ENCODE measurements at places on chromosomes 7 and 10.
A peak's percentile ranks its signal among the peaks of the same experiment; 100 is the strongest.

GRCh38 chr7:2604608-2605174, 27.1 kb upstream of the TTYH3 start:
- peak; percentile 89 for DNase-seq

- no peak for DNase-seq
These were observed 46.1 kb downstream of the EBF3 start for GRCh38 chr10:129917936-129918335.

DNA sequence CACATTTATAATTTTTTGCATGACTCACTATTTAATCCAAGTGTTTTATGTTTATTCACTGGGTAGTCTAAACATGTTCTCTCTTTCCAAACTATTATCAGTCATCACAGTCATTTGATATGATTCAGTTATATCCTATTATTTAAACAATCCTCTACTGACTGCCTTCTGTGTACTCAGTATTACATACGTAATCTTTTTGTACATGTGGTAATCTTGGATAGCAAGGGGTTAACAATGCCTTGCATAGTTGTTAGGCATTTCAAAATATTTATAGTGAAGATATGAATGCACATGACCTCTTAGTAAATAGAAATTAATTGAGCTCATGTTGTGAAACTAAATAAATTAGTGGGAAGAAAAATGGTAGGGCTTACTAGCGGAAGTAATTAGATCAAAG, 379.4 kb upstream of the KIAA1217 start:
- no peak for DNase-seq

- no peak for DNase-seq
These were observed 63.8 kb upstream of the NMT2 start for GRCh38 chr10:15232279-15232678.

GRCh38 chr10:22649994-22650393, 64.4 kb downstream of the PIP4K2A start:
- no peak for DNase-seq

GRCh38 chr7:91473619-91474018, 209.4 kb downstream of the FZD1 start:
- DNase-seq: no peak

DNA sequence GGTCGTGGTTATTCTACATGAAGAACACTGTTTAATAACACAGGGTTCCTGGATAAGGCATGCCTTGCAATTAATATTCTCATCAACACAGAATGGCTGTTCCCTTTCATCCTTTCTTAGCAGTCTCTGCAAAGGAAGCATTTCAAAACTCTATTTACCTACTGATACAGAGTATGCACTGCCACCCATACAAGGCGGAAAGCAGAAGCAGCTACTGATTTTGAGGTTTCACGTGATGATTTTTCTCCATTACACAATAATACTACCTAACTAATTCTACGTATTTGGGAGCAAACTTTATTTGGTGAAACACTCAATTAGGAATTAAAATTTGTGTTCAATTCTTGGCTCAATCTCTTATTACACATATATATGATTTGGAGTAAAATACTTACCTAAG, 43.0 kb upstream of the COL1A2 start:
- no peak for DNase-seq

- DNase-seq: no peak
These were observed 371.8 kb downstream of the MDFIC start for GRCh38 chr7:115293628-115294240.

DNA sequence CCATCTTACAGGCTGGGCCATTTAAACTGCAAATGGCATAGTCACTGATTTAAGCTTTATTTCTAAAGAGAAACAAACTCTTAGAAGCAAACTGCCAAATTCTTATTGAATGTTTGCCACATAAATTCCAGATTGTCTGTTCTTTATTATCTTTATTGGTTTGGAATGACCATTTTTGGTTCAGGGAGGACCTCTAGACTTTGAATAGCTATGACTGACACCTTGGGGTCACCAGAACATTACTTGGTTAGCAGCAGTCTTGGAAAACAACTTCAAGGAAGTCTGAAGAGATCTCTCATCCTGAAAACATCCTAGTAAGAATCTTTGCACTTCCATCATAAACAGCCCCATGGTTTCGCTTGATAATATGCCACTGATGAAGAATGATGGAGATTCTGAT, 197.1 kb downstream of the SUGCT start:
- DNase-seq: no peak

DNA sequence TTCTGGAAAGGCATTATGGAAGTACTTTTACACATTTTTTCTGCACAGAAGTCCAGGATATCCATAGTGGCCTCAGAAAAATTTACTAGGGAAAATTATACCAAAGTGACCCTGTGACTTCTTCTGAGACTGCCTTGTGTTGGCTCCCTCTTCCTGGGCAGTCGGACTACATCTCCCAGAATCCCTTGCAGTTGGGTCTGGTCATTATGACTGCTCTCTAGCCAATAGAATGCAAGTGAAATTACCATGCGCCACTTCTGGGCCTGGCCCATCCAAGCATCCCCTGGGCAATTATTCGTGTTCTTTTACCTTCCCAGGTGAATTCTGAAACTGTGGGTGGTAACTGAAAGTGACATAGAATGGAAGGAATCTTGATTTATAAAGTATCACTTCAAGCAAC, 430.9 kb downstream of the ACTR3B start:
- DNase-seq: no peak

DNA sequence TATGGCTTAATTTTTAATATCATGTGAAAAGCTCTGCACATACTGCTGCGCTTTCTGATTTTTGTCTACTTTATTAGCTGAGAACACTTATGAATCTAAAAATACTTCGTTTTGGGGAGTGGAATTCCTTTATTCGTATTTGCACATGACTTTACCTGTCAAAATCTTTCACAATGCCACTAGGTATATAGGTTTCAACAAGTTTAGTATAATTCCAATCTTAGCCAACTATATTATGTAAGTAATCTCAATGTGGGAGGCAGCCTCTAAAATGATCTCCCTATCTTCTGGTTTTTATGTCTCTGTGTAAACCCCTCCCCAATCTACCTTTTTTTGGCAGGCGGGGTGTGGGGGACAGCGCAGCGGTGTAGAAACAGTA, 55.3 kb downstream of the PARD3 start:
- DNase-seq: no peak

DNA sequence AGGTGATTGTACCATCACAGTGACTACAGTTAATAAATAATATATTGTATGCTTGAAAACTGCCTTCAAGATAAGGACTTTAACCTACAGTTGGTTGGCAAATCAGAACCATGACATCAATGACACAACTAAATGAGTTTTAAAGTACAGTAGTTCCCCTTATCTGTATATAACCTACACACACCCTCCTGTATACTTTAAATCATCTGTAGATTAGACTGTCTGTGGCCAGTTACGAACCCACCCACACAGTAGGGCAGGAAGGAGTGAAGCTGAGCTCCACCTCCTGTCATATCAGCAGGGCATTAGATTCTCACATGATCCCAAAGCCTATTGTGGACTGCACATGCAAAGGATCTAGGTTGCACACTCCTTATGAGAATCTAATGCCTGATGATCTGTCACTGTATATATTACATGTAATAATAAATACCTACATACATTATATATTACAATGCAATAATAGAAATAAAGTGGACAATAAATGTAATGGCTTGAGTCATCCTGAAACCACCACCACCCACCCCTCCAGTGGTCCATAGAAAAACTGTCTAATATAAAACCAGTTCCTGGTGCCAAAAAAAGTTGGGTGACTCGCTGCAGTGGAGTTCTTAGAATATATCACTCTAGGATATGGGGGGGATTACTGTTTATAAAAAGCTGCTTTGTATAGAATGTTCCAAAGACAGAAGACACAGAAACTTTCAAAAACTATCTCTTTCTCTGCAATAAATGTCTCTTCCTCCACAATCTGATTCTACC, 5.6 kb downstream of the TPK1 start:
- DNase-seq: no peak

- no peak for DNase-seq
These were observed 24.5 kb downstream of the FOXK1 start for GRCh38 chr7:4706384-4707216.

DNA sequence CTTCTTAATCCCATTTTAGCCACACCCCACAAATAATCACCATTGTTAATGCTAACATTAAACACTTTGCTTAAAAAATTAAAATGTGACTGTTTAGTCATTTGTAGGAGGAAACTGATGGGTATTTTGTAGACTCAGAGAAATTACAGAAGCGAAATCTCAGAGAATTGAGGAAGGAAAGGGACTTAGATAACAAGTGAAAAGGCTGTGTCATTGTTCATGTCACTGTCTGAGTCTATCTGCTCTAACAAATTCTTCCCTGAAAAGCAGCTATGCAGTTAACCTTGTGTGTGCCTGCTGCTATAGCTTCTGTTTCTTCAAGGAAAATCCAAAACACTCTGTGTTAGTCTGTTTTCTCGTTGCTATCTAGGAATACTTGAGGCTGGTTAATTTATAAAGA, 40.9 kb upstream of the PLXDC2 start:
- DNase-seq: no peak

DNA sequence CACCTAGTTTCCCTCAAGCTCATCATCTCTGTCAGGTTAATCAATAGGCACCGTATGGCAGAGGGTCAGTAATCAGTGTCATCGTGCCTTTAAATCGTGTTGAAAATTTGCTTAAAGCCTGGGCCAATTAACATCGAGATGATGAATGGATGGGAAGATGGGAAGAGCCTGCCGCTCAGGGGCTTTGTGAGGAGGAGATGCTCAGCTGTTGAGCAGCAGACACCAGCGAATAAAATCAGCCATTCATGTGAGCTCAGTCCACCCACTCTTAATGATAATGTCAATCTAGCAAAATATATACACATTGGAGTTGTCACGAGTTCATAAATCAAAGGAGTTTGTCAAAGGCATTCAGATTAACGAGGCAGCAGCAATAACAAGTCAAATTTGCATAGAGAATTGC, 97.7 kb downstream of the BTRC start:
- DNase-seq: no peak

- DNase-seq: no peak
These were observed 23.4 kb downstream of the ADRA2A start for GRCh38 chr10:111100198-111100597.

DNA sequence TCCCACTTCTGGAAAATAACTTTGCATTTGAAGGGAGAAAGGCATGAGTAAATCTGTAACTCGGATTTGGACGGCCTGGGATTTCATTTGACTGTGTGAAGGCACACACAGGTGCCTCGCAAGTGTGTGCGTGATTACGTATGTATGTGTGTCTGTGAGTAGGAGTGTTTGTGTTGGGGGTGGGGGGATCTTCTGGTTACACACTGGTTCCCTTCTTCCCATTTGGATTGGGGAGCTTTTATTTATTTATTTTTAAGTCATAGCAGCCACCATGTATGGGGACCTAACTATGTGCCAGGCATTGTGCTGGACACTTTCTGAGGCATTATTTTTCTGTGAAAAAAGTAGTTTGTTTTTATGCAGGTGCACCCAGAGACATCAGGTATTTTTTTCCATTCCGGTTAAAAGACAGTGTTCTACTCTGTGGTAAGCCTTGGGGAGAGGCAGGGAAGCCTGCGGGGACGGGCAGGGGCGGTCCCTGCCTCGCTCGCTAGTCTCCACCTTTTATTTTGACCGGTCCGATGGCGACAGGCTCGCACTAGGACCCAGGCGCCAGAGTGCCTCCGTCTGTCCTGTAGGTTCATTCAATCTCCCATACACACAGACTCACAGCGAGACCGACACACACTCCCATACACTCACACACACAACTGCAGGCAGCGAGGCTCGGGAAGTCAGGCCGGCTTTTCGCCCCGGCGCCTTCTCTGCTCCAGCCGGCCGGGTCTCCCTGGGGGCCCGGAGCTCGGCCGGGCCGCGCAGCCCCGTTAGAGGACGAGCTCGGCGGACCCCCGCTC, at the start of gene MXI1:
TSS of gene MXI1 (plus strand) at position 595 of the 794 bp plus-strand sequence. CDS start 204 bp downstream, outside the sequence.
- peak; percentile 45 for DNase-seq

DNA sequence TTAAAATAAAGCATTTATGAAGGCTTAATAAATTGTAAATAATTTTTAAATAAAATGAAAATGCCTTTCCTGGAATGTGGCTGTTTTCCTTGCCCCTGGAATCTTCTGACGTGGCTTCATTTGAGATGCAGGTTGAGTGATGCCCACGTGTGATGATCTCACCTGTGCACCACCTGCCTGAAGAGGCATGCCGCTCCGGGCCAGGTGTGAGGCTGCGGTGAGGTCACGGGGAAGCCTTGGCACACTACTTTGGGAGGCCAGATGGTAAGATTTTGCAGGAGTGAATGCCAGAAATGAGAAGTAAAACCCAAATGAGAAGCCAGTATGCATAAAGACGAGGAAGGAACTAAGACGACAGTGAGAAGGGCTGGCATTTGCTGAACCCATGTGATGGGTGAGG, 36.2 kb downstream of the GOT1 start:
- no peak for DNase-seq

DNA sequence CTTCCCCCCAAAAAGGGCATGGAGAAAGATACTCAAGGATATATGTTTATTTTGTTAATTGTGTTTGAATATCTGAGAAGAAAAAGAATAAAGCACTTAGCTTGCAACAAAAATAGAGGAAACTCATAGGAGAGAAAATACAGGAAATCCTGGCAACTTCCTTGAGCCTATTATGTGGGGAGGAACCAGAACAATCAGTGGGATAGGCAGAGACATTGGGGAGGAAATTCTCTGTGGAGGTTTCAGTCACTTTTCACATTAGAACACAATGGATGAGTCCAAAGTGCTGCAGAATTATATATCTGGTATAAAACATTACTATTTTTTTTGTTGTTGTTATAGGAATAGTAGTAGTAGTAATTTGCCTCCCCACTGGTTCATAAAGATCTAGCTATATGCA, 240.1 kb downstream of the THSD7A start:
- DNase-seq: no peak

DNA sequence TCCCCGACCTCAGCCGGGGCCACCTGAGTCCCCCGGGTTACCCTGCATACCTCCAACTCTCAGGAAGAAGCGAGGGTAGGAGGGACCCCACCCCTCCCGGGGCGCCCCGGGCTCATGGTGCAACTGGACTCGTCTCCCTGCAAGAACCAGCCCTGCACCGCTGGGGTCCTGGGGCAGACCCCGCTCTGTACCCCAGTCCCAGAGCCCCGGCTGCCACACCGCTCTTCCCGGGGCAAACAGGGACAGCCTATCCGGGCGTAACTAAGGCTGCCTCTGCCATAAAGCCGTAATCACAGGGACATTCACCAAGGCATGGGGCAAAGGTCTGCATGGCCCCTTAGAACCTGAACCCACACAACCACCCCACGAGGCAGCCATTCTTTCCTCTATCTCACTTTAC, 6.7 kb upstream of the MAFK start:
- DNase-seq: no peak

DNA sequence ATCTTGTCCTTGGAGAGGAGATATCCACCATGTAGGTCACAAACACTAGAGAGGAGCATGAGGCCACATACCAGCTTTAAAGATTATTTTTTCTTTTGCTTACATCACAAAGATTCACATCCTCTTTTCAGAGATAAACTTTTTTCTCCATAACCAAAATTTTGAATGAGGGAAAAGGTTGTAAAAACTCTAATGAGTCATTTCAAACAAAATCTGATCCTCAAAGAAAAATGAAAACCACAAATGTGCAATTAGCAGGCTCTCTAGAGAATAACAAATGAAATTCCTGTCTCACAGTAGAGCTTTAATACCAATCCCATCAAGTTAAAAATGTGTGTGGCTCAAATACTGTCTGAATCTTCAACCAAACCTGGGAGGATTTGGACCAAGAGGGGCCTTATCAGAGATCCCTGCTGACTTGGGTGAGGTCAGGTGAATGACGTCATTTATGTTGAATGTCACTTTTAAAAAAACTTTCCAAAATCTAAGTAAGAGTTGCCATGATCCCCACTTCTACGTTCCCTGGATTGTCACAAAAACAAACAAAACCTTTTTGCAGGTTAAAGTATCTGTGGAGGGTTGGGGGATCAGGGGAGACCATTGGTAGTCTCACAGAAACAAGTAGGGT, 261.5 kb upstream of the NPSR1 start:
- DNase-seq: no peak

All from NCI-H345 (cell line).